ENCODE measurements at places on chromosomes 3 and 15. TPM values are rescaled to one million over a fixed set of nuclear protein-coding genes. Genes with fewer than 3 reads are reported as not detected.

GRCh38 chr3:24523215-24523614, 28.6 kb upstream of the THRB start:
- DNase-seq = no peak

- no peak for DNase-seq
Observed at GRCh38 chr15:101062471-101063171, 143.5 kb downstream of the LRRK1 start.

GRCh38 chr15:99963976-99964375, 230.7 kb upstream of the LYSMD4 start:
- DNase-seq = no peak

DNA sequence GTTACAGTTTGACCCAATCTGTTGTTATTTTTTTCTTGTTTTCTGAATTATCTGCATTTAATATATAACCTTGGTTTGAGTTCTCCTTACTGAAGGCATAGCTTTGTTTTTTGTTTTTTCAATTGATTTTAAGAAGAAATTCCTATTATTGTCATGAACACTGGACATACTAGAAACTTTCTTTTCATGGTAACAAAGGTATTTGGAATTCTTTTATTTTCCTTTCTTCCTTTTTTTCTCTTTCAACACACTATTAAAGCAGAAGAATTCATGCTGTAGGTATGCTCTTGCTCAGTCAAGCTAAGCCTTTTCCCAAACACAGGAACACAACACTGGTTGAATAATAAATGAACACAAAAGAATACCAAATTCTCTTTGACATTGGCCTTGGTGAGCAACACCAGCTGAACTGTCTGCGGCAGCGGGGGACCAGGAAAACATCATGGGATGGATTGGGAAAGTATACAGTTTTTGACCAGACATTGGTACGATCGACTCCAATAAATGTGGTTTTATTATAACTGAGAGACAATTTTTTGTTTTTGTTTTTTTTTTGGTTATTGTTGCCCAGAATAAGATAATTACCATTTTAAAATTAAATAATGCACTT, 23.1 kb downstream of the U2SURP start:
- DNase-seq = no peak

The ADPRH gene
- 1.4 TPM for total RNA-seq

- DNase-seq = no peak
Observed at GRCh38 chr15:75211436-75212199, 9.9 kb downstream of the C15orf39 start.

DNA sequence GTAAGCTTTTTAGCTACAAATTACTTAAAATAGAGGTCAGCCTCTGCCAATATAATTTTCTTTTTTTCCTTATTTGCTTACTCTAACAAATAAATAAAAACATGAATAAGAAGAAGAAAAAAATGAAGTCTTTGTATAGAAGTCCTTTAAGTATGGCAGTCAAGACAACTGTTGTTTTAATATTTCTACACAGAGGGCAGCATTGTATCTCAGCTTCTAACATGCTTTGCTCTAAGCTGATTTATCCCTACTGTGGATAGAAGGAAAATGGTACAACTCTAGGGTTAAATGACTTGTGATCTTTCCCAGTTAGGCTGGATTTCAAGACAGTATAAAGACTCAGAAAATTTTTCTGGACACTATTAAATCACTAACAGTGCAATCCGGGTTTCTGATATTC, 104.3 kb upstream of the MEIS2 start:
- DNase-seq = no peak

GRCh38 chr3:124780761-124781475, 50.7 kb downstream of the UMPS start:
- no peak for DNase-seq

DNA sequence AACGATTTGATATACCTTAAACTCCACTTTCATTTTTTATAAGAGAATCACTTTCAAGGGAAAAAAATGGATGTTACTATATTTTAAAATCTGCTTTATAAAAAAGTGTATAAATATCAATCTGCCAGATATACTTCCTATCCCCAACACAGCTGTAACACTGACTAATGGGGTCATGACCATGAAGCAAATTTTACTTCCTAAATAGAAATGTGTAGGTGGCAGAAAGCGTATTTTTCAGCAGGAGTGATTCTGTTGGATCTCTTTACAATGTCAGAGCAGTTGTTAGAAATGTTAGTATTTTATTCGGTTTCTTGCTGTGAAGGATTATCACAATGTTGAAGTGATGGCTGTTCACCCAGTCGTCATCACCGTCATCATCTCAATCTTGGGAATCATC, 5.5 kb upstream of the C15orf40 start:
- DNase-seq = no peak

The PP2D1 gene
- not detected for total RNA-seq

The RNF7 gene
- 94.5 TPM for total RNA-seq

GRCh38 chr15:77475001-77475400, 54.3 kb downstream of the HMG20A start:
- no peak for DNase-seq

The PRTG gene
- 0.09 TPM for total RNA-seq

DNA sequence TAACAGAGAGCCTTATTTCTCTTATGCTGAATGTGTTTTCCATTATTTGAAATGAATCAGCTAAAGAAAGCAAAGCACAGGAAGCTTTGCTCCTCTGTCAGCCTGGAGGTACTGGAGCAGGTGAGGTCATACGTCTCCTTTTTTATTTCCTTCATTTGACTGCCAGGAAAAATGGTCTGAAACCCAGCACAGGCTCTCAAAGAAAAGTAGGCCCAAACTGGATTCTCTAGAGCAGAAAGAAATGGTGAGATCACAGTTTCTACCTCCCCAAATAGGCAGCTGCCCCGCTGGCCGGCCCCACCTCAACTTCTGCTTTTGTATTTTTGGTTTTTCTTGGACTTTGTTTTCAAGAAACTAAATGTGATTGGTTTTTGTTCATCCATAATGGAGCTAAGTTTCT, 95.1 kb downstream of the RPL39L start:
- DNase-seq = no peak

The GOLGA8T gene
- not detected for total RNA-seq

GRCh38 chr15:42404461-42405235, 45.3 kb downstream of the CAPN3 start:
- no peak for DNase-seq

The PAQR5 gene
- total RNA-seq = not detected

- DNase-seq = no peak
Observed at GRCh38 chr3:30777426-30778113, 116.9 kb downstream of the GADL1 start.

- DNase-seq = no peak
Observed at GRCh38 chr15:48040166-48040817, 80.5 kb upstream of the SLC24A5 start.

GRCh38 chr15:82970696-82971095, 15.3 kb upstream of the RAMAC start:
- no peak for DNase-seq

DNA sequence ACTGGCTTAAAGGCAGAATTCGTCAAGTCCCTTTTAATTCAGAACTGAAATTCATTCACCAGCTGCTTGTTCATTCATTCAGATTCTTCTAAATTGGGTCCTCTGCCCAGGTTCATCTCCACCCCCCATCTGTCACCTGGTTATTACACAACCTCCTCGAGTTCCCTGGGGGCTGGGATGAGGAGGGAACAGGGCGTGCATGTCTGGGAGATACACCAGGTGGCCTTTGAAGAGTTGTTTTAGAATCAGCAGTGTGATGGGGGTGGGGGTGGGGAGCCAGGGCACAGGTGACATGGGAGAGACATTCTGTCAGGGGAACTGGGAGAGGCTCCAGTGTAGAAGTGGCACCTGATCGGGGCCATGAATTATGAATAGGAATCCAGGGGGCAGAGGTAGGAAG, 8.2 kb downstream of the SNX33 start:
- no peak for DNase-seq

DNA sequence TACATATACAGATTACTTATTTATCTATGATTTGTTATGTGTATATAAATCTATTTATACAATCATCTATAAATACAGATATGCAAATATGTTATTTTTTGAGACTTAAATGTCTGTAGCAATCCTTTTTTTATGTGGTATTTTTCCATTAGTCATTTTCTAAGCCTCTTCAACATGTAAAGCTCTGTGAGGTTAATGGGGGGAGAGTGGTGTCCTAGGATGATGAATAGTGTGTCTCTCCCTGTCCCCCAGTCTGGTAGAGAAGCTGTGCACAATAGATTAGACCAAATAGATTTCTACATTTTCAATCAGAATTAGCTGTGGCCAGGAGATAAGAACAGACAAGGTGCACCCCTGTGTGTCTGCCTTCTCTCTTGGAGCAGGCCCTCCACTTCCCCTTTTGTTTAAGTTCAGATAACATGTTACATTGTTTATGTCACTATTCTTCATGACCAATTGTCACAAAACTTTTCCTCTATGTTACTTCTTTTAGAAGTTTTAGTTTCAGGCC, 453.9 kb downstream of the LPP start:
- no peak for DNase-seq

GRCh38 chr3:153666991-153667740, 454.0 kb upstream of the ARHGEF26 start:
- DNase-seq = no peak

- DNase-seq = no peak
Observed at GRCh38 chr3:13825311-13825579, 54.6 kb downstream of the WNT7A start.

- DNase-seq = no peak
Observed at GRCh38 chr3:21446027-21446426, 305.0 kb downstream of the ZNF385D start.

The NR2E3 gene
- total RNA-seq = not detected

GRCh38 chr15:86892774-86893449, 813.2 kb downstream of the AGBL1 start:
- DNase-seq = no peak

The GOLGA8R gene
- 0.04 TPM for total RNA-seq

- DNase-seq = no peak
Observed at GRCh38 chr3:174116421-174116820, 718.9 kb downstream of the NLGN1 start.

- no peak for DNase-seq
Observed at GRCh38 chr15:32998979-32999672, 195.4 kb downstream of the FMN1 start.

DNA sequence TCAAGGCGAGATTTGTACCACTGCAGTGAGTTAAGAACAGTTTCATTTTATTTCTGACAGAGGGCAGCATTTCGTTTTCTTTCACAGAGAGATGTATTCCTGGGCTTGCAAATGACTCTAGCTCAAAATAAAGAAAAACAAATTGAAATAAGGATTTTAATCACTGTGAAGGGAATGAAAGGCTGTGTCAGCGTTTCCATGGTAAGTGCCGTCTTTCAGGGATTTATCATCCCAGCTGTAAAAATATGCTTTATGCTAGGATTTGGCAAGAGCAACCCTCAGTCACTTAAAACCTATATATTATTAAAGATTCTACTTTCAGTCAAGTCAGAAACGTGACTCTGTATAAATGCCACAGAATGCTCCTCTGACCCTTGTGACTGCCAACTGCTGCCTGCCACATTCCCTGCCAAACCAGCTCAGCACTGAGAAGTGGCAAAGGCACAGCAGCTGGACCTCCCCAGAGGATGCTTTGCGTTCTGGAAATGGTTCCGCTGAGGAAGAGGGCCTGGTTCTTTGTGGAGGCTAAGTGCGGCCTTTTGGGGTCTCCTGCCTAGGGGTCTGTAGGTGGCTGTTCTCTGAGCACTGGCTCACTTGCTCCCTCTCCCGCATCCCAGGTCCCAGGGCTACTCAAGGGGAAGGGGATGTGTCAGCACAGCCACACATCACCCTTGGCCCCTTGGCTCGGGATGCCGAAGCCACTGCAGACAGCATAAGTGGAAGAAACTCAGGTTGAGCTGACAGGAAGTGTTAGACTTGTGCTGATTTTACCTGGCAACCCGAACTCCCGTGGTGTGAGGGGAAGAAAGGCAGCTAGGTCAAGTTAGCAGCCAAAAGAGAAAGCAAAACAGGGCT, 56.6 kb upstream of the POMGNT2 start:
- DNase-seq = no peak

GRCh38 chr3:184485241-184485640, 76.3 kb upstream of the EPHB3 start:
- DNase-seq = no peak

The GREM1 gene
- 0.20 TPM for total RNA-seq

DNA sequence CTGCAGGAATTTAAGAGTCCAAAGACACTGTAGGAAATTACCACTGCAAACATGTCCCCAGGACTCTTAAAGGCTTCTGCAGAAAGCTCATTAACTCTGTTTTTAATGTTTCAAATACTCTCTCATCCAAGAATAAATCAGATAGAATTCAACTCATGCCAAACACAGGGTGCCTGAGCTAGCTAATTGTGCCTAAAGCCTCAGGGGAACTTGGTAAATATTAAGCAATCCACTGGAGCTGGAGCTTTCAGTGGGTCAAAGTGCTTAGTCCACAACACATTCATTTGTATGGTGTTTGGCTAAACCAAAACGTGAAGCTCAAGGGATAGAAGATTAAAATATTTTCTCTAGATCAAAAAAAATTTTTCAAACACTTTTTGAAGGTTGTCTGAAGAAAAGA, 131.4 kb downstream of the THRB start:
- DNase-seq = no peak

GRCh38 chr3:99951701-99952100, 134.0 kb downstream of the CMSS1 start:
- no peak for DNase-seq

The VGLL3 gene
- 0.09 TPM for total RNA-seq

The NDN gene
- 3.1 TPM for total RNA-seq

DNA sequence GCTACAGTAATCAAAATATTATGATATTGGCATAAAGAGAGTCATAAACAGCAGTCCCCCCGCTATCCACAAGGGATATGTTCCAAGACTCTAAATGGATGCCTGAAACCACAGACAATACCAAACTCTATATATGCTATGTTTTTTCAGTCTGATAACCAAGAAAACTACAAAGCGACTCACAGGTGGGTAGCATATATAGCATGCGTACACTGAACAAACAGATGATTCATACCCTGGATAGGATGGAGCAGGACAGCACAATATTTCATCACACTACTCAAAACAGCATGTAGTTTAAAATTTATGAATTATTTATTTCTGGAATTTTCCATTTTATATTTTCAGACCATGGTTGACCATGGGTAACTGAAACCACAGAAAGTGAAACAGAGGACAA, 87.0 kb upstream of the PPP2R3A start:
- DNase-seq = no peak

GRCh38 chr3:64221571-64222257, 3.6 kb downstream of the PRICKLE2 start:
- no peak for DNase-seq

- no peak for DNase-seq
Observed at GRCh38 chr3:156772588-156773206, 53.5 kb upstream of the LEKR1 start.

DNA sequence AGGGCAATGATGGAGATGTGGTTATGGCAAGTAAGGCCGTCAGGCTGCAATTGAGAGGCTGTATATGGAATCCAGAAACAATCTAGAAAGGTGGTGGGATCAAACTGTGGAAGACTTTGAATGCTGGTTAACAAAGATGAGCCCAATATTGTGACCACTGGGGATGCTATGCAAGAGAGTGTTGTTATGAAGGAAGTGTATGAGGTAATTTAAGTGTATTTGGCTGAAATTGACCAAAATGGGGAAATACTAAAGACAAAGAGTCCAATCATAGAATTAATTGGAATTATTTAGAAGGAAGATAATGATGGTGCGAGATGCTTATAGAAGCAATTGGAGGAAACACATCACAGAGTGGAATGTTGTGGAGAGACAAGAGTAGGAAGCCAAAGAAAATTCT, 24.5 kb downstream of the BTLA start:
- DNase-seq = no peak

- no peak for DNase-seq
Observed at GRCh38 chr3:105853801-105854432, 14.9 kb downstream of the CBLB start.

The SCAANT1 gene
- total RNA-seq = not detected
